ENCODE measurements at places on chromosomes 4 and X.

DNA sequence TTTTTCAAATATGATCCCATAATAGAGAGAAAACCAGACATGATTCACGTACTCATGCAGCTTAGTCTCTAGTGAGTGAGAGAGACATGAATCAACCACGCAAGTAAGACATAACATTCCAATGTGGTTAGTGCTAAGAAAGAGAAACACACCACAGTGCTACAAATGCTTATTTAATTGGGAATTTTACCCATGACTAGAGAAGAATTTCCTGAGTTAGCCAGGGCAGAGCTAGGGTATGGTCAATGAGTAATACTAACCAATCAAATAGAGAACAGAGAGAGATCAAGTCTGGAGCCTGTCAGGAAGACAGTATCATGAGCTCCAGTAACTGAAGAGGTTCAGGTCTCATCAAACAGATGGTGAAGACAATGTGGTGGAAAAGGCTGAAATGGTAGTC lies 495.2 kb downstream of the PDGFC start:
- peak; percentile 60 for DNase-seq

DNA sequence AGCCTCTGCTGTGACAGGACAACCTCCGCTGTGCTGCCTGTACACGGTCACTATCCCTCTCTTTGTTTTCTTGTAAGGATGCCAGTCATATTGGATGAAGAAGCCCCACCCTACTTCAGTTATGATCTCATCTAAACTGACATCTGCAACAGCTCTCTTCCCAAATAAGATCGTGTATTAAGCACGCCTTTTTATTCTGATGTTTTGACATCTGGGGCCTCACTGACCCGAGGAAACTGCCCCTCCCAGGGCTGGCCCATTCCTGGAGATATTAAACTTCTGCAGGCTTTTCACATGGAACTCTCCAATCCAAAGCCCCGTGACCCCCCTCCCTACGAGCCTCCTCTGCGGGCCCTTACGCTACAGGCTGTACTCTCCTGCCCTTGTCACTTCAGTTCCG lies 232.0 kb downstream of the ARHGAP10 start:
- no peak for DNase-seq

- no peak for DNase-seq
Observed at GRCh38 chrX:133897593-133898163, 87.7 kb downstream of the GPC3 start.

- DNase-seq, result no peak
Observed at GRCh38 chr4:153495480-153496193, 29.5 kb downstream of the TMEM131L start.

- no peak for DNase-seq
Observed at GRCh38 chr4:101280866-101281600, 66.3 kb downstream of the PPP3CA start.

Measured in islet precursor cell (in vitro differentiated cells).